GM10248 (cell line): ENCODE measurements at places on chromosomes 2 and 18.

DNA sequence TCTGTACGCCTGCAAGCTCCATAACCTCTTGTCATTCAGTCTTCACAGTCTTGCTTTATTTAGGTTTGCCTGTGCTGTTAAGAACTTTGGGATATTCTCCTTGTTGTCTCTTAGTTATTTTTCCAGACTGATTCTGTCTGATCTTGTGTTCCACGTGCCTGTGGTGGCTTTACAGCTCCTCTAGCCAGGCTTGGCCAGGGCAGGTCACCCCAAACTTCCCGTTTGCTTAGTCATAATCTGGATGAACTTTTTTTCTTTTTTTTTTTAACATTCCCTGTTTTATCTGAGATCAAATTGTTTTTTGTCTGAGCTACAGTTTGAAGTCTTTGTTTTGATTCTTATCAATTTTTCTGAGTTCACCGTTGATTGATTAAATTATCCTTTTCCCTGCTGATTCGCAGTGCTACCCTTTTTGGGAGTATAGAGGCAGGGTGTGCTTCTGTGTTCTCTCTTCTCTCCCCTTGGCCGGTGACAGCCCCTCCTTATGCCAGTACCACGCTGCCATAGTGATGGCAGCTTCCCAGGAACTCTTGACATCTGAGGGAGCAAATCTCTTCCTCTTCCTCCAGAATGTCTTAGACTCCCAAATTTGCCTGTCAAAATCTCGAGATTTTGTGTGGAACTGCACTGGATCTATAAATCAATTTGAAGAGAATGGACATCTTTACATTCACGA, 2.5 kb downstream of the SP100 start:
- DNase-seq, result no peak

- no peak for DNase-seq
Observed at GRCh38 chr18:45548614-45549013, 66.7 kb upstream of the SLC14A2 start.

- peak; percentile 56 for DNase-seq
Observed at GRCh38 chr2:190781604-190782198, 98.9 kb upstream of the GLS start.

GRCh38 chr2:140863713-140864112, 1267.1 kb downstream of the LRP1B start:
- DNase-seq, result peak; percentile 13

DNA sequence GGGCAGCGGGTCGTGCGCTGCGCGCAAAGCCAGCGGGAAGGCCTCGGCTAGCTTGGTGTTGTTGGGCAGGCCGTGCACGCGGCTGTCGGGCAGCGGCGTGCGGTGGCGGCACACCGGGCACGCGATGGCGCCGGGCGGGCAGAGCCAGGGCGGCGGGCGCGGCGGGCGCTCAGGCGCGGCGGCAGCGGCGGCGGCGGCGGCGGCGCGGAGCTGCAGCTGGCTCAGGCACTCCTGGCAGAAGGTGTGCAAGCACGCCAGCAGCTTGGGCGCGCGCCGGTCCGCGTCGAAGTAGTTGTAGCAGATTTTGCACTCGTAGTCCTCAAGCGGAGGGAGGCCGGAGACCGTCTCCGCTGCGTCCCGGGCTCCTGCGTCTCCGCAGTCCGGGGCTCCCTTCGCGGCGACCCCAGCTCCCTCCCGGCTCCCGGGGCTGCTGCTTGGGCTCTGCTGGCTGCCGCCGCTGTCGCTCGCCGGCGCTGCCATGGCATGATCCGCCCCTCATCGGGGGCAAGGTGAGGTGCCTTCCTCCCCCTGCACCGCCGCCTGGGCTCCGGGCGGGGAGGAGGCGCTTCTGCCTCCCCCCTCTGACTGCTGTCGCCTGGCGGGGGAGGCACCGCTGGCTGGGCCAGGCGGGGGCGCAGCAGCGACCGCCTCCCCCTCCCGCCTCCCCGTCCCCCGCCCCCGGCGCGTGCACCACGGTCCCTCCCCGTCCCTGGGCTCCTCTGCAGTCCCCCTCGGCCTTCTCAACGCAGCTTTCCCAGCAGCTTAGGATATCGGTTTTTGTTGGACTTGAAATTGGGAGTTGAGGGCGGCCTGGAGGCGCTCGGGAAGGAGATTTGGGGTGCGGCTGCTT, 21.0 kb upstream of the PAX3 start:
- peak; percentile 74 for DNase-seq
